Neural crest cell (in vitro differentiated cells): ENCODE measurements at places on chromosomes 3 and 15.

- DNase-seq: peak; percentile 47
These were observed 238.7 kb upstream of the HES1 start for GRCh38 chr3:193897288-193897687.

DNA sequence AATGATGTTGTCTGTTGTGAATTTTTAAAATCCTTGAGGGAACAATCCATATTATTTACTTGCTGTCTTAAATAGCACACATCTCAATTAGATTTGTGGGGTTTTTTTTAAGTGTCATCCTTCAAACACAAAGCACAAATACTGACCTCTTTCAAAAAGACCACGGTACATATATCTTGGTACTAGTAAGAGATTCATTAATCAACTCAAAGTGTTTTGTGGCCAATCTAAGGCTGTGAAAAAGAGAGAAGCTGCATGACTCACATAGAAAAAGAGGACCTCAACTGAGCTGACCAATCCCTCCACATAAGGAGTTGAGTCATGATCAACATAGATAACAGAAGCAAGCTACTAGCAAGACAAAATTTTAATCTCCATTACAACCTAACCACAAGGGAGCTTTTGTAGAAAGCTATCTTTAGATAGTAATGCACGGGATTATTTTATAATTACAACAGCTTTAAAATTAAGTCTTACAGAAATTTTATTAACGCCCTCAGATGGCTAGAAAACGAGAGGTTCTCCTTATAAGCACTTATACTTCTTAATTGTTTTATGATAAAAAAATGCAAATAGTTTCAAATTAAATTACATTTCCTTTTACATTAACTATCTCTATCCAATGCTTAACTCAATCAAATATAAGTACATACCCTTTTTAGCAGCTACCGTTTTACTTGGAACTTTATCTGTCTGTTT is 60.5 kb downstream of the TOP2B start:
- no peak for DNase-seq

DNA sequence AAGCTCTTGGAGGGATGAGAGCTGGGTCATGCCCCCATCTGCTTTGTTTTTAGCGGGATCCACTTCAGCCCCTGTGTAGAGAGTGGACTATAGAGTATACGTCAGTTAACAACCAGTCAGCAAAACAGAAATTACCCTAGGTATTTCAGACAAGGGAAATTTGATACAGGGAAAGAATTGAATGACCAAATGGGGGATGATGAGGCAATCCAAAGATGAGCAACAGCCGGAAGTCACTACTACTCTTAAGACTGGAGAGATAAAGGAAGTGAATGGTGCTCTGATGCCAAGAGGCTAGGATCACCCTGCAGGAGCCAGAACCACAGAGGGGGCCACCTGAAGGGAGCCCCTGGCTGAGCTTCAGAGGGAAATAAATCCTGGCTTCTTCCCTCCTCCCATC is 1.7 kb upstream of the GPR62 start:
- no peak for DNase-seq

GRCh38 chr3:160540551-160540950 is 24.8 kb downstream of the KPNA4 start:
- DNase-seq: no peak

DNA sequence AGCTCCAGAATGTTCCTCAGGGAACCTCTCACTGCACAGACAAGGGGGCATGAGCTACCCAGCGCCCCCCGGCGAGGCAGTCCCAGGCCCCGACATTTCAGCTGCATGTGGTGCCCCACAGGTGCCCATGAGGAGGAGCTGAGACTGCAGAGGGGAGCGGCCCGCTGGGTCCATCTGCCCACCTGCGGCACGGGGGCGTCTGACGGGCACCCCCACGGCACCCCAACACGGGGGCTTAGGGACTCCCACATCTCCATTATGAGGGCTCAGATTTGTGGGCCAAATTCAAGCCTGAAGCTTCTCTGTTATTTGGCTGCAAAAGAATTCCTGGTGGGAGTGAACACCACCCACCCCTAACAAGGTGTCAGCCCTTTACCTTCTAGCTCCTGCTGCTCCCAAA is 258.4 kb downstream of the UACA start:
- no peak for DNase-seq

DNA sequence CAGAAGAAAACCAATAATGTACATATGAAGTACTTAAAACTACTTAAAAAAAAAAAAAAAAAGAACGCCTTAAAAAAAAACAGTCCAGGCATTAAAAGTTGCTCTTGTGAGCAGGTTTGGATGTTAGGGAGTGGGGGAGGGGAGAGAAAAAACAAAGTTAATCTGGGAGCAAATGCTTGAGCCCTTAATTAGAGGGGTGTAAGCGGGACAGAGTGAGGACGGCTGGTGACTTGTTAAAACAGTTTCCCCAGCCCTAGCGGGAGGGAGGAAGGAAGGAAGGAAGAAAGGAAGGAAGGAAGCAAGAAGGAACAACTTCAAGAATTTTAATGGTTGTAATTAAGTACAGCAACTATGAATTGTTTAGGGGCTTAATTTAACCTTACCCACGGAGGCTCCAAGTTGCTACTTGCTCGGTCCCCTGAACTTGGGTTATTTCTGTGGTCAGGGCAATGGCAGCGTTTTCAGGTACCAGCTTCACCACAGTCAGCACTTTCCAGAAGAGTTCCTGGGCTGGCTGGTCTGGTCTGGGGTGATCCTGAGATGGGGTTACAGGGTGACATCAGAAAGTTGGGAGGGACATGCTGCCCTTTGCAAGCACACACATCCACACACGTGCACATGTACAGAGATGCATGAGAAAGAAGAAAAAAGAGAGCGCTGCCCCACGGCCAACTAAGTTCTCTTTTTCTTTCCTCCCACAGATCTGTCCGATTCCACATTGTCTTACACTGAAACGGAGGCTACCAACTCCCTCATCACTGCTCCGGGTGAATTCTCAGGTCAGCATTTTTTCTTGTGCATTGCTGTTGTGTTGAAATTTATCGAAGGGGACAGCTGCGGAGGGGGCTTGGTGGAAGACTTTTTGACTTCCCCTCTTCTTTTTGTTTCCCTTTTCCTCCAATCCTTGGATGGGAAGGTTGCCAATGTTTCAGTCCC is 14.0 kb downstream of the SMAD6 start:
- DNase-seq: no peak

GRCh38 chr15:39317225-39317624 is 263.7 kb upstream of the THBS1 start:
- DNase-seq: no peak

GRCh38 chr15:50134524-50135024 is 15.5 kb upstream of the ATP8B4 start:
- no peak for DNase-seq

GRCh38 chr3:137062250-137062649 is 104.5 kb downstream of the IL20RB start:
- DNase-seq: no peak
